Fibroblast of mammary gland (primary cell): ENCODE measurements at places on chromosomes 7 and 10.

GRCh38 chr10:114103284-114103683 lies 59.6 kb downstream of the ADRB1 start:
- peak; percentile 72 for DNase-seq

DNA sequence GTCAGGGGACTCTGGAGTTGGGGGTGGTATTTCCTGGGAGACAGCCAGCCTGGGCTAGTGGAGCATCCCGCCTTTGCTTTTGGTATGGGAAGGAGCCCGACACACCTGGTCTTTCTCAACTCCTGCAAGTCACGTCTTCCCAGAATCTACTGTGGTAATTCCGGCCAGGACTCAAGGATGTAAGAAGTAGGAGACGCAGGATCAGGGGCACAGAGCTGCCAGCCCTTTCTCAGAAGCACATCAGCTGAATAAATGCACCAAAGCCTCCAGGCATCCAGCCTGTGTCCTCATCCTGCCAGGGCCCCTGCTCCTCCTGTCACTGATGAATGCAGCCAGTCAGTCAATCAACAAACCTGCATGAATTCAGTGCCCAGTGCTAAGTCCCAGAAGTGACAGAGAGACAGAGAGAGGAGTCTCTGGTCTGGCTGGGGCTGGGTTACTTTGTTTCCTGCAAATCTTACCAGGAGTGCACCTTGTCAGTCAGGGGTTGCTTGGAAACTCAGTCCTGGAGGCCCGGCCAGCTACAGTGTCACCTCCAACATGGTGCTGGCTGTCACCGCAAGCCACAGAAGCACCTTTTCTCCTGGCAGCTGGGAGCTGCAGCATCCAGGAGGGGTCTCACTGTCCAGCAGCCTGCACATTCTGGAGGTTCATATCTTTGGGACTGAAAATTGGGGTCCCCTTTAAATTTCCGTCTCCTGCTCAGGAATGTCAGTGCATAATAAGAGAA lies 101.8 kb downstream of the PTPRE start:
- DNase-seq, result no peak

- DNase-seq, result no peak
Measured at GRCh38 chr10:5566614-5567013, 41.9 kb downstream of the CALML3 start.

GRCh38 chr7:37320140-37320847 lies 128.4 kb downstream of the ELMO1 start:
- no peak for DNase-seq

DNA sequence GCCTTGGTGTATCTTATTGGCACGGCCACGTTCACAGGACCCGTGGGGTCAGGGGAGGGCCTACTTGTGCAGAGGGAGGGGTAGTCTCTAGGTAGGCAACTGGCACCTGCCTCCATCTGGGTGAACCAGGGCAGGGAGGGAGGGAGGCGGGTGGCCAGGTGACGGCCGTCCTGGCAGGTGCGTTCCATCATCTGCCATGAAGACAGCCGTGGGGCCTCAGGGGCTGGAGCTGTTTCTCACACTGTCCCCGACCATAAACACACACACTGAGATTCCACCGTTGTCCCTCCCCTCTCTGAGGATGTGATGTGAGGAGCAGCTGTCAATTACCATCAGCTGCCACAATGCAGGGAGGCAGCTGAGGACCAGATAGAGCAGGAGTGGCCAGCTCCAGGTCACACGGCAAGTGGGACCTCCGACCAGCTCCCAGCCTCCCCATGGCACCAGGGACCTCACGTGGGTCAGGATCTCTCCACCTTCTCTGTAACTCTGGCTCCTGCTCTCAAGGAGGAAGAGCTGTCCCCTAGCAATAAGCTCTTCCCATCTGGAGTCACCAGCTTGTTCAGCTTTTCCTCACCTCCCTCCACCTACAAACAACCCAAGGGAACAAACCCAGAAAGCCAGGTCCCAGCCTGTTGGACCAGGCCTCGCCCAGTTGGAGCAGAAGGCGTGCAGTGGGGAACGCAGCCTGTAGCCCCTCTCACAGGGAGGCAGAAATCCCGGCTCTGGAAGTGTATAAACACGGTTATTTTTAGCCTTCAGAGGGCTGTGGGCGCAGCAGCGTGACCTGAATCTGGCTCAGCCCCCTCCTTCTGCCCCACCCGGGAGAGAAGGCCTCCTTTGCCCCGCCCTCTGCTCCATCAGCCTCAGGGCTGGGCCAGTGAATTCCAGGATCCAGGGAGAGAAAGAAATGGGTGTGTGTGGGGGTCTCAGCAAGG lies 33.1 kb downstream of the ZMIZ1 start:
- DNase-seq, result no peak

DNA sequence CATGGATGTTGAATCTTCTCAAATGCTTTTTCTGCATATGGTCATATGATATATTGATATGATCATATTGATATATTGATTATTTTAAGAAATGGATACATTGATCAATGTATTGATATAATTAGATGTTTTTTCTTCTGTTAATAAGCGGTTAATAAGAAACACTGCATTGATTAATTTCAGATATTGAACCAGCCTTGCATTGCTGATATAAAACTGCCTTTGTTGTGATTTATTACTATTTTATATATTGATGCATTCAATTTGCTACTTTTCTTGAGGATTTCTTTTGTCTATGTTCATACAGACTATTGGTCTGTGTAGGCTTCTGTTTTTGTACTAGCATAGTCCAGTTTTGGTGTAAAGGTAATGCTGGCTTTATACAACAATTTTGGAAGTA lies 79.7 kb upstream of the ELN start:
- DNase-seq, result no peak

GRCh38 chr10:132254841-132255240 lies 52.9 kb downstream of the STK32C start:
- DNase-seq, result no peak

- DNase-seq, result no peak
Measured at GRCh38 chr10:55446441-55447002, 645.5 kb upstream of the PCDH15 start.

DNA sequence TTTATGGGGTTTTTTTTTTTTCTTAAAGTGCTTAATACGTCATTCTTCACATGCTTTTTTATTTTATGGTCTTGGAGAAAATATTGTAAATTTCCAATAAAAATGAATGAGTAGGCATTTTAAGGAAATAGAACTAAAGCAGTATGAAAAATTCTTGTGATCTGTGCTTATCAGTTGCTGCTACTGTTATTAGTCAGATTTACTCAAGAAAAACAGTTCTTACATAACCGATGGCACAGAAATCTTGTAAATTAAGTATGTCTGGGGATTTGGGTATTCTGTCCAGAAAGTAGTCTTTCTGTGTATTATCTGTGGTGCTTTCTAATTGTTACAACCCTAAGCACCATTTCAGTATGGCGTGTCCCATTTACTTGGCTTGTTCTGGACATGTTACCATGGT lies 64.7 kb downstream of the LRGUK start:
- no peak for DNase-seq

- DNase-seq, result no peak
Measured at GRCh38 chr7:126768836-126769235, 483.9 kb downstream of the GRM8 start.
